ENCODE measurements at places on chromosomes 5 and 9.
A peak's percentile ranks its signal among the peaks of the same experiment; 100 is the strongest.

GRCh38 chr5:179118338-179118737, 58.2 kb downstream of the ZNF354C start:
- H3K27ac ChIP-seq: no peak overlapping the region
- no peaks in the 10 kb centered on the region for H3K36me3 ChIP-seq
- DNase-seq: no peak

DNA sequence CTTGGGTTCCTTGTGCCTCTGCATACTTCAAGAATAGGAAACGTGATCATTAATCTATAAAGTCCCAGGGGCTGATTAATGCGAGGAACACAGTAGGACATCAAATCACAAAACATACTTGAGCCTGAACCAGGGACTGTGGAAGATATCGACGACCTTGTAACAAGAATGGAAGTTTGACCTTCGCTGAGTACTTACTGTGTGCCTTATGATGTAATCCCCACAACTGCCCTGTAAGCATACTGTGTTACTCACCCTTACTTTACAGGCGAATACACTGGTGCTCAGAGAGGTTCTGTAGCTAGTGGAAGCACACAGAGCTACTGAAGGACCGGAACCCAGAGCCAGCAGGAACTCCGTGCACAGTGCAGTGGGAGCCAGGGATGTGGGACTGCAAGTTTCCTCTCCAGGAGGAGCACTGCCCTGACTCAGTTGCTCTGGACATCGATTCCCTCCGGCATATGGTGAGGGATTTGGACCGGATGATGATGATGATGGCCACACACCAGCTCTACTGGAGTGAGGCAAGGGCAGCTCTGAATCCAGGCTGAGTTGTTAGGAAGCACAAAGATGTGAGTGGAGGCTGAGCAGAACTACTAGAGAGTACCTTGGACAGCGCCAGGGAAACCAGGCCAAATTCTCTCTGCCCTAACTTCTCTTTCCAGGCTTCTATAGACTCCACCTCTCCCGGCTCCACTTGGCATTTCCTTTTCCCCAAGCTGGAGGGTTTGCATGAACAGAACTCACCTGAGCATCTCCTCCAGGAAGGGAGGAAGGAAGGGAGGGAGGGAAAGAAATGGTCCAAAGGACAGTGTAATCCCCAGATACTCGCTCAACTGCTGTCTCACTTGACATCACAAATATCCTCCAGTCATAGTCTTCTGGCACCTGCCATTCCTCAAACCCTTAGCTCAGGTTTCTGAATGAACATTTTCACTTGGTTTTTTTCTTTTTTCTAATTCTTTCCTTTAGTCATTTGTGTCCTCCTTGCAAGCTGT, 1.5 kb upstream of the GABBR2 start:
- DNase-seq: no peak
- peaks cover 6% of the 10 kb centered on the region for H3K4me1 ChIP-seq
- no peak overlapping the region for H3K27ac ChIP-seq
- H3K4me3 ChIP-seq: no peak overlapping the region
- no peaks in the 10 kb centered on the region for H3K36me3 ChIP-seq

DNA sequence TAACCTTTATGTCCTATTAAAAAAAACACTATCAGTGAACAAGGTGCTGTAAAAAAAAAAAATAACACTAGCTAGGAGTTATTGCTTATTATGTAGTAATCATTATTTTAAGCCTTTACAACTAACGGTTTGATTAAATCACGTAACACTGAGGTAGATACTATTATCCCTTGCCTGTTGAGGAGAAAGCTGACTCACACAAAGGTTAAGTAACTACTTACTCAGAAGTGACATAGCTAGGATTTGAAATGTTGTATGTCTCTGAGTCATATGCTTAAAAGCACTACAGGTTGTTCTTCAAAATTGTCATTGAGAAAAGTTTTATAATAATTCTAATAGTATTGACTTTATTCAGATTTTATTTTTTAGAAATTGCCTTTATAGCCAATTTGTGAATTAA, 8.8 kb downstream of the TENT2 start:
- H3K4me1 ChIP-seq: no peaks in the 10 kb centered on the region
- DNase-seq: no peak
- H3K36me3 ChIP-seq: peaks cover 18% of the 10 kb centered on the region
- H3K27me3 ChIP-seq: no peaks in the 10 kb centered on the region

GRCh38 chr5:126846744-126847455, 70.0 kb downstream of the LMNB1 start:
- no peaks in the 10 kb centered on the region for H3K4me1 ChIP-seq
- no peak overlapping the region for H3K27ac ChIP-seq
- no peaks in the 10 kb centered on the region for H3K36me3 ChIP-seq
- no peaks in the 10 kb centered on the region for H3K27me3 ChIP-seq
- DNase-seq: no peak
- H3K4me3 ChIP-seq: no peak overlapping the region

DNA sequence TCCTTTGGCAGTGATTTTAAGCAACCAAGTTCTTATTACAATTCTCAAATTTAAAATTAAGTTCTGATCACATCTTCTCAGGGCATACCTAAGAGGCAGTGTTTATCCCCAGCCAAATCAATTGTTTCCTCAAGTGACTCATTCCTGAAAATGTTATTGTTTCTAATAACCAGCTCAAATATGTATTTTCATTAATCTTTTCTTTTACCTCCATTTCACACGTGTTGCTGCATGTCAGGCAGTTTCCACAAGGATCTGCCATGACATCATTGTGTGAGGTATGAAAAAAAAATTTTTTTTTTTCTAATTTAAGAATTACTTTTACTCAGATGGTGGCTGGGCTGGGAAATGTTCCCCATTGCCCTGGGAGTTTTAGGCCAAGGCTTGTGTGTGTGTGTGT, 113.0 kb upstream of the NTRK2 start:
- no peak overlapping the region for H3K27ac ChIP-seq
- H3K4me3 ChIP-seq: no peak overlapping the region
- H3K36me3 ChIP-seq: no peaks in the 10 kb centered on the region

DNA sequence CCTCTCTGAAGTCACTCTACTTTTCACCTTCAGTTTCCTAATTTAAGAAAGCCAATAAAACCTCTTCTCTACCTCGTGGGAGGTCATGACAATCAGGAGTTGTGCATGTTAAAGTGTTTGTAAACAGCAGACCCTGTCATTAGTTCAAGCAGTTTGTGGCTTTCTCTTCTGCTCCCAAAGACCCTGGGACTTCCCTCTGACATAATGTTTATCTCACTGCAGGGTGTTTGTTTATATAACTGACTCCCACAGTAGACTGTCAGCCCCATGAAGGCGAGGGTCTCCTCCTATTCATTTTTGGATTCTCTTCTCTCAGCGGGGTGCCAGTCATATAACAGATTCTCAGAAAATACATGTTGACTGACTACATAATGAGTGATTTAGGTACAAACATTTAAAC, 360.0 kb upstream of the ZNF462 start:
- H3K27me3 ChIP-seq: no peaks in the 10 kb centered on the region
- H3K4me3 ChIP-seq: no peak overlapping the region
- H3K4me1 ChIP-seq: no peaks in the 10 kb centered on the region
- no peaks in the 10 kb centered on the region for H3K36me3 ChIP-seq
- no peak overlapping the region for H3K27ac ChIP-seq

DNA sequence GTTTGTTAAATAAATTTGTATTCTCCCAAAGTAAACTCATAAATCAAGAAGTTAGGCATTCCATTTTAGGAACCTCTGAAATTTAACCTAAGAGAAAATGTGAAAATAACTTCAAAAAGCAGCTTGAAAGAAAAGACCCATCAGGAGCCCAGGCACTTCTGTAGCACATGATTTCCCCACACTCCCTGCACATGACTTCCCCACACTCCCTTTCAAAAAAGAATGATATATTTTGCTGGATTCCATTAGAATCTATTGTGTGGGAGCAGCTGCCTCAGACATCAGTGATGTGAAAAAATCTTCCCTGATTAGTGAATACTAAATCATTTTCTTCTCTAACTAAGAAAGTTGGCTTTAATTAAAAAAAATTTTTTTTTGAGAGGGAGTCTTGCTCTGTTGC, 83.3 kb downstream of the GLDC start:
- H3K4me1 ChIP-seq: no peaks in the 10 kb centered on the region
- no peaks in the 10 kb centered on the region for H3K27me3 ChIP-seq
- H3K27ac ChIP-seq: no peak overlapping the region
- no peak overlapping the region for H3K4me3 ChIP-seq
- H3K36me3 ChIP-seq: no peaks in the 10 kb centered on the region

- H3K27me3 ChIP-seq: no peaks in the 10 kb centered on the region
- no peak within 1 kb of the TSS for H3K27ac ChIP-seq
- no peaks in the 10 kb centered on the region for H3K36me3 ChIP-seq
- H3K4me3 ChIP-seq: peak within 1 kb of the TSS; percentile 33
- no peaks in the 10 kb centered on the region for H3K4me1 ChIP-seq
Observed at GRCh38 chr9:29213417-29214153, 1640.3 kb upstream of the C9orf72 start.

All from pancreas (tissue), 10 donors.